ENCODE measurements at places on chromosomes 5 and 9. TPM values are rescaled to one million over a fixed set of nuclear protein-coding genes. Genes with fewer than 3 reads are reported as not detected.

DNA sequence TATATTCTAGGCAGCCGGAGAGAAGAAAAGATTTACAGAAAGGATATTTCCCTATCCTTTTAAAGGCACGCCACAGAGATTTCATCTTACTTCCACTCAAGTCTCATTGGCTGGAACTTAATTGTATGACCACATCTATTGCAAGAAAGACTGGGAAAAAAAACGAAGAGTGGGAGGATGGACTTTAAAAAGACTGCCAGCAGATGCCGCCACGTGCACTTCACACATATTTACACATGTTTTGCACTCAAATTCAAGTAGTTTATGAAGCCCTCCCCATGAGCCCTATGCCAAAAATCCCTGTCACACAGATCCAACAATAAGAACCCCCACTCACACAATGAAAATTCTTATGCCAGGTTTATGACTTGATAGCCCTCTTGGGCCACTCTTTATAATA lies 138.5 kb upstream of the TYRP1 start:
- no peak for DNase-seq

- no peak for DNase-seq
Measured at GRCh38 chr5:61000887-61001286, 55.9 kb downstream of the NDUFAF2 start.

GRCh38 chr9:136691316-136692184 lies 4.3 kb upstream of the AGPAT2 start:
- DNase-seq, result no peak

DNA sequence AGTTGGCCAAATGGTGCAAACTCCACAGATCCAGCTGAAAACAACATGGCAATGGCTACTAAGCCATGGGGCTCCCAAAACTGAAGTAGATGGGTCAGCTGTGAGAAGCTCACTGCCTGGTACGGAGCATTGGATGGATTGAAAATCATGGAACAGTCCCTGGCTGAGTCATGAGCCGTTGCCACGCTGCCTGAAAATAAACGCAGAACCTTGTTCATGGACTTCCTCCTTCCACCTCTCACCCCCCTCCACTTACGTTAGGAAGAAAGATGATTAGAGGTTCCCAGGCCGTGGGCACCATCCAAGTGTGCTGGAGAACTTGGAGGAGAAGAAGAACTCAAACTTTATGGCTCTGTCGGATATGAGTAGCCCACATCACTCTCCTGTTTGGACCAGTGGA lies 6.8 kb upstream of the DIPK1B start:
- DNase-seq, result no peak

- no peak for DNase-seq
Measured at GRCh38 chr9:108743901-108744371, 111.8 kb downstream of the ACTL7B start.

PWWP2A gene
- polyA plus RNA-seq, result 12.5 TPM

GRCh38 chr5:153983885-153984284 lies 54.8 kb downstream of the FAM114A2 start:
- no peak for DNase-seq

DNA sequence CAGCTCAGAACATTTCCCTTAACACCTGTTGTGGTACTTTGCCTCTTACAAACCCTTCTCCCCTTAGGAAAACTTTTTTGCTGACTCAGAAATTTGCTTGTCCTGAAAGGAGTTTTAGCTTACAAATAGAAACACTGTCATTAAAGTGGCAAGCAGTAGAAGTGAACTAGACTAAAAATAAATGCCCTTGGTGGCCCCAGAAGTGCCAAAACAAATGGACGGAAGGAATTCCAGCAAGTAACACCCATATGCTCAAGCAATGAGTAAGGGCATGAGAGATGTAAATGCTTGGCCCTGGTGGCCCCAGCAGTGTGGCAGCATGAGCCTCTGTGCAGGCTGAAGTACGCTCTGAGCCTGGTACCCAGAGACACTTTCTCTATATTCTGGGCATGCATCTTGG lies 8.6 kb downstream of the VLDLR start:
- no peak for DNase-seq

GRCh38 chr5:149938279-149938678 lies 6.3 kb downstream of the PDE6A start:
- no peak for DNase-seq

PTGR1 gene
- polyA plus RNA-seq, result 4.8 TPM

DNA sequence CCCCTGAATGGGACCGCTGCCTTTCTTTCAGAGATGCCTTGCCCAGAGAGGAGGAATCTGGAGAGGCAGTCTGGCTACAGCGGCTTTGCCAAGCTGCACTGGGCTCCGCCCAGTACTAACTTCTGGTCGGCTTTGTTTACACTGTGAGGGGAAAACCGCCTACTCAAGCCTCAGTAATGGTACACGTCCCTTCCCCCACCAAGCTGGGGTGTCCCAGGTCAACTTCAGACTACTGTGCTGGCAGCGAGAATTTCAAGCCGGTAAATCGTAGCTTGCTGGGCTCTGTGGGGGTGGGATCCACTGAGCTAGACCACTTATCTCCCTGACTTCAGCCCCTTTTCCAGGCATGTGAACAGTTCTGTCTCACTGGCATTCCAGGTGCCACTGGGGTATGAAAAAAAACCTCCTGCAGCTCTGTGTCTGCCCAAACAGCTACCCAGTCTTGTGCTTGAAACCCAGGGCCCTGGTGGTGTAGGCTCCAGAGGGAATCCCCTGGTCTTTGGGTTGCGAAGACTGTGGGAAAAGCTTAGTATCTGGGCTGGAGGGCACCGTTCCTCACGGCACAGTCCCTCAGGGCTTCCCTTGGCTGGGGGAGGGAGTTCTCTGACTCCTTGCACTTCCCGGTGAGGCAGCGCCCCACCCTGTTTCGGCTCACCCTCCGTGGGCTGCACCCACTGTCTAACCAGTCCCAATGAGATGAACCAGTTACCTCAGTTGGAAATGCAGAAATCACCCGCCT lies 171.2 kb downstream of the CWC27 start:
- DNase-seq, result no peak
